ENCODE measurements at places on chromosomes 3 and 15.
A peak's percentile ranks its signal among the peaks of the same experiment; 100 is the strongest.

- DNase-seq = no peak
Observed at GRCh38 chr3:140035871-140036270, 100.9 kb downstream of the CLSTN2 start.

DNA sequence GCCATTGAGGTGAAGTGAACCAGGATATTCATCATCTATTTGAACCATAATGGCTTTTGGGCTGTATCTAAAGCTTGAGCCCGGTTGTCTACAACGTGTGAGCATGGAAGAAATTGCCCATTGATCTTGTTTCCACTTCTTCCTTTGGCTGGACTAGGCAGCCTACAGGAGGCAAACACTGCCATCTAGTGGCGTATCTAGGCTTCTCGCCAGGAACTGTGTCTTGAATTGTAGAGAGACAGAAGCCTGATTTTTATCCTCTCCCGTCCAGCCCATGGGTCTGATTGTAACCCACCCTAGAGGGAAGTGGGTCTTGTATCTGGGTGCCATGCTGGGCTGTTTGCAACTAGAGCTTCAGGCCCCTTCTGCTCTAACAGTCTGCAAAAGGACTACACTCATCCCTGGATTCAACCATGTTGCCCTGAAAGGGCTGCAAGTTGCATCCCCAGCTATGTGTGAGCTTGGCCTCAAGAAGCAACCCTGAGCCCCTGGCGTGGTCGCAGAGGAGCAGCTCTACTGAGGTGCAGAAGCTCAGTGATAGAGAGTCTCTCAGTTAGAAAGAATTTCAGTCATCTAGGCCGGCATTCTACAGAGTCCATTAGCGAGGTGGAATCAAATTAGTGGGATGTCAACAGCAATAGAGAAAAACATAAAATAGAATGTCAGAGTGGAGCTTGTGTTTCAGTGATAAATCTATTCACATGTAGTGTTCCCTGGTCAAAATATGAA, 170.2 kb upstream of the UMPS start:
- peak; percentile 60 for DNase-seq

GRCh38 chr15:38867556-38867955, 302.9 kb upstream of the RASGRP1 start:
- DNase-seq = no peak

DNA sequence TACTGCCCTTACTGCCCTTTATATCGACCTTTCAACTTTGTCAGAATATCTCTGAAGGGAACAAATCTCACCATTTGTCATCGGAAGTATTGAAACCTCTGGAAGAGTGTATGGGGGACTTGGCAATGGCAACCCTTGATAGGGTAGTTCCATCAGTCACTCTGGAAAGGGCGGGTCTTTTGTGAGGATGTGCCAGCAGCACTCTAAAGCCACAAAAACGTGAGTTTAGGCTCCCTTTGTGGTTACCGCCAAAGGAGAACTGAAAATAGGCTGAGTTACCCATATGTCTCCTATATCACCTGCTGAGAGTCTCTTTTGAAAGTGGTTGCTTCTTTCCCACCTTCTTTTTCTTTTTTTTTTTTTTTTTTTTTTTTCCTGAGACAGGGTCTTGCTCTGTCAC, 296.8 kb upstream of the CHRM5 start:
- no peak for DNase-seq

- DNase-seq = no peak
Observed at GRCh38 chr3:63886858-63887257, 23.2 kb downstream of the ATXN7 start.

DNA sequence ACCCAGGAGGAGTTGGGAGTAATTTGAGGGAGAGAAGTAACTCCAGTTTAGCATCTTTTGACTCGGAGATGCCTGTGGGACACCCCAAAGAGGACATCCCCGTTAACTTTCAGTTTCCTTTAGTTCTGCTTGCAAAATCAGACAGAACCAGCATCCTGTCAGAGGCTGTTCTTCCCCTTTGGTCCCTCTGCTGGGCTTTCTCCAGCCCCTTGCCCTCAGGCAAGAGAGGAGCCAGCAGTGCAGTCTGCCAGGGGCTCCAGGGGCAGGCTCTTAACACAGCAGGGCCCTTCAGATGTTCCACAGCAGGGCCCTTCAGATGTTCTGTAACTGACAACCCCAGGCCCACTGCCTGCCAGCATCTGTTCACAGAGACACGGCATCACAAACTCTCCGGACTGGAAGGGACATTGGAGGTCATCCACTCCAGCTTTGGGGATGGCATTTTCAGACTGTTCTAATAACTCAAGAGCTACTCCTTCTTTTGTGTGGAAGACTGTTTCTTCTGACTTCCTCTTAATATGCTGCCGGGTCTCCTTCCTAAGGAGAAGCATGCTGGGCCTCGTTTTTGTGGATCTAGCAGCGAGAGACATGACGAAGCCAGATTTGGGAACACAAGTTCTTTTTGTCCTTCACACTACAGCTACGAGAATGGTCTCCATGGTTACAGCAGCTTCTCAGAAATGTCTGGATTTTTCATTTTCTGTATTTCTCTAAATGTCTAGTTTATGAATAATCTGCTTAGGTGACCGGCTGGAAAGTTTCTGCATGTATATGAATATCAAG, 51.9 kb downstream of the KY start:
- DNase-seq = no peak

DNA sequence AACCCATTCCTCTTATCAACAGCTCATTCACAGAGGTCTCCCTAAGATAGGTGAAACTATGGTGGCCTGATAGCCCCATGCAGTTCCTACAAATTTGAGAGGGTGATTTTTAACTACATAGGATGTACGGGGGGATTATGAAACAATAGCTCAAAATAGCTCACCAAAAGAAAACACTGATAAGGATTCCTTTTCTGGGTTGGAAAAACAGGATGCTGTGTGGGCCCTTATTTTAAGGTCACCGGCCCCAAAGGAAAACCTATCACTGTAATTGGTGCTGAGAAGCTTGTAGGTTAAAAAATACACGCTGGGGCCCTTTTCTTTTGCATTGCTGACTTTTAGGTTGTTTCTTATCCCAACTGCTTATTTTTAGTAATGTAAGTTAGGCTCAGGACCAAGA, 627.4 kb downstream of the MAGI1 start:
- DNase-seq = no peak

DNA sequence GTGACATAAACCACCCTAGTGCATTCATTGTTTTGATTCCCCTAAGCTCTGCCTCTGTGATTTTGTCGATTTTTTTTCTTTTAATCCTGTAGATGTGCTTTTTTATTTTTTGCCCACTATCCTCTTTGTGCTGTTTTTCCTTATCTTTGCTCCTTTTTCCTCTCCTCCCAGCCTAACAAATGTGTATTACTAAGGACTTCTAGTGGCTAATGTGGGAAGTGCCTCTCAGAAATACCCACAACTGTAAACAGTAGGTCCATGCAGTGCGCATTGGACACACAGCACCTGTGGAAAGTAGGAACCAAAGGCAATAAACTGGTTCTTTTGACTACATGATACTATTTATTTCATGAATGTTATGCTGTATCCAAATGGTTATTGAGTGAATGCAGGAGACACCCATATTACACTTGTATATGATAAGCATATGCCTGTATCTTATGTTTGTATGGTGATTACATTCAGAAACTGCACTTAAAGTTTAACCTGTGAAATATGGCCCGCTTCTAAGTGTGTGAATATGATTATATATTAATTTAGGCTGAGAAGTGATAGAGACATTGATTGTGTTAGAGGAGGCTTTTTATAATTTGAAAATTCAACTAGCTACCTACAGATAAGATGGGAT, 147.8 kb downstream of the PLCL2 start:
- DNase-seq = no peak

GRCh38 chr3:18988614-18989229, 159.6 kb upstream of the KCNH8 start:
- no peak for DNase-seq

GRCh38 chr15:62894322-62895085, 148.0 kb upstream of the TPM1 start:
- no peak for DNase-seq

- no peak for DNase-seq
Observed at GRCh38 chr3:50260942-50261441, 8.0 kb upstream of the SEMA3B start.

DNA sequence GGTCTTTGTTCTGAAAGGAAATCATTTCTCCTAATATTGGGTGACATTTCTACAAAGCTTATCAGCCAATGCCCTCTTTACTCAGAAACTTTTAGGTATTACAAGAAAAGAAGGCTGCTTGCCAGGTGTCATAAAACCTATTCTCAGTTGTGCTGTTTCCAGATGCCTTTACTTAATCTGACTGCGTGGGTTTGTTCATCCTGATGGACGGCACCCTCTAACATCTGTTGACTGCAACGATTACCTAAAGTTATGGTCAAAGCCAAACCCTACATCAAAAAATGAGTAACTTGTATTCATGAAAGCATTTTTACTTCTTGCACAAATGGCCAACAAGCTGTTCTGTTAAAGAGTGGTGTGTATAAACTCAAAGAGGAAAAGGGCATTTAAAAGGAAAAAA, 207.7 kb upstream of the PDZRN3 start:
- DNase-seq = no peak

- DNase-seq = no peak
Observed at GRCh38 chr3:124833710-124834332, 53.3 kb downstream of the ITGB5 start.

DNA sequence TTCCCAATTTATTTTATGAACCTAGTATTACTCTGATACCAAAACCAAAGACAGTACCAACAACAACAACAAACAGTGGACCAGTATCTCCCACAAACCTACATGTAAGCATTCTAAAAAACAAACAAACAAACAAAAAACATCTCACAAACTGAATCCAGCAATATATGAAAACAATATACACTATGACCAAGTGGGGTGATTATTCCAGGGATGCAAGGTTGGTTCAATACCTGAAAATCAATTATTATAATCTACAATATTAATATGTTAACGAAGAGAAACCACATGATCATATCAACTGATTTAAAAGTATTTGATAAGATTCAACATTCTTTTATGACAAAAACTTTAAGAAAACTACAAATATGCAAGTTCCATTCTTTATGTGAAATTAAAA, 391.3 kb downstream of the MAGI1 start:
- no peak for DNase-seq

GRCh38 chr3:193831495-193832455, 238.8 kb downstream of the OPA1 start:
- no peak for DNase-seq

DNA sequence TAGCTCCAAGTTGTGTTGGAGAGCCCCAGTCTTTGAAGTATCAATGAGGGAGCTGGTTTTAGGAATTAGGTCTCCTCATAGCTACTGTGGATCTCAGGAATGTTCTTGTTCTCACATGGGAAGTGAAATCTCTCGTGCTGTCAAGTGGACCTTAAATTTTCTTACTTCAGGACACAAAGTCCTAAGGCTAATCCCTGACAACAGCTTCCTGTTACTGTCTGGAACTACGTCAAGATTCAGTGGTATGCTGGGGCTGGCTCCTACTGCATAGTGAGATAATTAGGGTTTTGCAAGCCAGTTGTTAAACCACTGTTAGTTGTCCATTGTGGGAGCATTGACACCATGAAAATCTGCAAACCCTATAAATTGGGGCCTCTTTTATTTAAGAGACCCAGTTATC, 22.8 kb downstream of the MESP1 start:
- DNase-seq = no peak

- no peak for DNase-seq
Observed at GRCh38 chr3:67311440-67311839, 313.3 kb downstream of the KBTBD8 start.

GRCh38 chr15:90891346-90891949, 7.1 kb downstream of the FES start:
- no peak for DNase-seq

DNA sequence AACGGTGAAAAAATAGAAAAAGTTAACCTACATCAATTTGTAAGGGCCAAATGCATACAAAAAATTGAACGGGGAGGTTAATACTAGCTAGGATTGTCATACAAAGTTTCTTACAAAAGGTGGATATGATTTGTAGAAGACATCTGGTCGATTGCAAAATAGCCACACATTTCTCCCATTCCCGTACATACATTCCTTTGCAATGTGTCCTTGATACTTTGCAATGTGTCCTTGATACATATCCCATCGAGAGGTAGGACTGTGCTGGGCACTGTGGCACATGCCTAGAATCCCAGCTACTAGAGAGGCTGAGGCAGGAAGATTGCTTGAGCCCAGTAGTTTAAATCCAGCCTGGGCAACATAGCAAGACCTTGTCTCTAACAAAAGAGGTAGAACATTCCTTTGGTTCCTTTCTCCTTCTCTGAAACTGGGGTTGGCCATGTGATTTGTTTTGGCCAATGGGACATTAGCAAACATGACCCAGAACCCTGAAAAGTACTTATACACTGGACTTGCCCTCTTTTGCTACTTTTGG, 9.5 kb downstream of the TTBK2 start:
- DNase-seq = no peak

GRCh38 chr15:56778761-56779160, 45.5 kb upstream of the ZNF280D start:
- DNase-seq = no peak

GRCh38 chr3:66449411-66449974, 51.3 kb downstream of the LRIG1 start:
- DNase-seq = no peak

DNA sequence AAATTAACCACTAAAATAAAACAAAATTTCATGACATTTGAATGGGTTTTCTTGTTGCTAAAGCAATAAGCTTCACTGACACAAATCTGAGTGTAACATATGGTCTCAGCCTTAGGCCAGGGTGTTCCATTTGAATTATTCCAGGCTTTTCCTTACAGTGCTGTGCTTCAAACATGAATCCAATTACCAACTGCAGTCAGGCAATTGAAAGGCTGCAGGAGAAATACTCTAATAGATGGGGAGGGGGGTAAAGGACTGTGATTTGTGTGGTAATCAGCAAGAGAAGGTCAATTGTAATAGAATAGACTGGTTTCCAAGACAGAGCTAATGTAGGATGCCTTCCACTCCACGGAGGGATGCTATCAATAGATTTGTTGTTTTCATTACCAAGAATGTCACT, 466.7 kb downstream of the C3orf38 start:
- DNase-seq = no peak

DNA sequence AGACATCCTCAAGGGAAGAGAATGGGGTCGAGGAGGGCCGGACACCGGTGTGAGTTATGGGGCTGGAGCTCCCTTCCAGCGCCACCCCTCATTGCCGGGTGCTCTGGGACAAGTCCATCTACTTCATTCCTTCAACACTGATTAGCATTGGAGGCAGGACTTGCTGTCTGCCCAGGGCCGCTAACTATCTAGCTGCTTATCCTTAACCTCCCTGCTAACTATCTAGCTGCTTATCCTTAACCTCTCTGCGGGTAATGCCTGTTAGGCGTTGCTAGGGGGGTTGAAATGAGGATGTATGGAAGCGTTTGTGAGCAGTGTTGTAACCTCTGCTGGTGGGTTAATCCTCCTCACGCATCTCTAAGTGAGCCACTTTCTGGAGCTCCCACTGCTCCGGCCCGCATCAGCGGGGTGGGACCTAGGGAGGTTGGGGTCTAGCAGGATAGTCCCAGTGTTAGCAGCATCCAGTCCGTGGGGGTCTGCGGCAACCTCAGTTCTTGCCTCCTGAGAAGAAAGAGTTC, 10.9 kb upstream of the CHAC1 start:
- peak; percentile 26 for DNase-seq

- no peak for DNase-seq
Observed at GRCh38 chr3:177810162-177810623, 612.9 kb upstream of the TBL1XR1 start.

- no peak for DNase-seq
Observed at GRCh38 chr3:29561651-29562149, 280.8 kb downstream of the RBMS3 start.

GRCh38 chr3:22360970-22361369, 610.0 kb upstream of the ZNF385D start:
- DNase-seq = no peak

GRCh38 chr15:77869021-77869895, 208.3 kb downstream of the TBC1D2B start:
- DNase-seq = no peak

- no peak for DNase-seq
Observed at GRCh38 chr3:19598870-19599269, 335.1 kb downstream of the EFHB start.

All from CD4-positive, alpha-beta T cell treated with Interleukin-6 for 4 hours (primary cell).